Peyer's patch (tissue), 4 donors: ENCODE measurements at places on chromosomes 5 and 9. TPM values are rescaled to one million over a fixed set of nuclear protein-coding genes. Genes with fewer than 3 reads are reported as not detected.

Gene NMUR2
- total RNA-seq, result not detected

Gene PLPP7
- 1.6 TPM for total RNA-seq

- H3K27ac ChIP-seq, result no peak overlapping the region
- H3K36me3 ChIP-seq, result no peaks in the 10 kb centered on the region
- H3K4me3 ChIP-seq, result no peak overlapping the region
- no peak for DNase-seq
- no peaks in the 10 kb centered on the region for H3K4me1 ChIP-seq
These were observed 3.1 kb downstream of the RASGEF1C start for GRCh38 chr5:180205916-180206315.

DNA sequence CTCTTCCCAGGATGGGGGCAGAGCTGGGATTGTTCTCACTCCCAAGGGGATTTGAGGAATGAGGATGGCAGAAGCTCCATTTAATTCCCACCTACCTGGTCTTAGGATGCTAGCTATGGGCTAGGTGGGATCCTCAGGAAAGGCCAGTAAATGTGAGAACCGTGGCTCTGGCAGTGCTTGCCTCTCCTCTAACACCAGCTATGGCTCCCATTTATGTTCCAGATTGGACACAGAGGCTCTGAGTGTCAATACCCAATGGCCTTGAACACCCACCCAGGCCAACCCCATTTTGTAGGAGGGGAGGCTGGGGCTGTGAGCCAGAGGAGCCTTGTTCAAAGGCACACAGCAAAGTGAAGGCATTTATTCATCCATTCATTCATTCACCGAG lies 10.2 kb upstream of the DAB2IP start:
- H3K4me3 ChIP-seq, result no peak overlapping the region
- no peaks in the 10 kb centered on the region for H3K27me3 ChIP-seq
- H3K4me1 ChIP-seq, result peaks cover 26% of the 10 kb centered on the region
- H3K27ac ChIP-seq, result no peak overlapping the region

DNA sequence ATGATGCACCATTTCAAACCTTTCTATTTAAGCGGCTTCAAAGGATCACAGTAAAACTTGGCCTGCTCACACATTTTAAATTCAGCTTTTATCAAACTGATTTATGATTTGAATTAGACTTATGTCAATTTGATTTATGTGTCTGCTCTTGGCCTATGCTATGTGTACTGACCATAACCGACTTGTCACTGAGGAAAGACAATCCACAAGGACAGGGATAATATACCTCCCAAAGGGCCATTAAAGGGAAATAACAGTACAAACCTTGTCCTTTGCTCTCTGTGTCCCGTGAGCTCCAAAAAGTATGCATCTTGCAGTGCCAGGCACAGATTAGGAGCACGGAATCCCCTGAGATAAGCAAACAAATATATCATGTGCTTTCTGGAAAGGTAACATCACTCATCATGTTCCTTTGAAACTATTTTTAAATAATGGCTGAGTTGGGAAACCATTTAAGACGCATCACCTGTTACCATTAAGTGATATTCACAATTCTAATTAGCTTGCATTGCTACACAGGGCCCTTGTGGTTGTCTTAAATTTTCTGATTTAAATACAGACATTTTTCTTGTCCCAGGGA lies 31.9 kb upstream of the FTMT start:
- no peak overlapping the region for H3K4me3 ChIP-seq
- H3K36me3 ChIP-seq, result no peaks in the 10 kb centered on the region
- no peaks in the 10 kb centered on the region for H3K4me1 ChIP-seq
- no peak for DNase-seq
- no peak overlapping the region for H3K27ac ChIP-seq
- no peaks in the 10 kb centered on the region for H3K27me3 ChIP-seq

Gene ITGA2
- total RNA-seq, result 13.6 TPM

Gene SLC34A1
- total RNA-seq, result 0.35 TPM
